Sigmoid colon (tissue), 7 donors: ENCODE measurements at places on chromosomes 2 and 18.

DNA sequence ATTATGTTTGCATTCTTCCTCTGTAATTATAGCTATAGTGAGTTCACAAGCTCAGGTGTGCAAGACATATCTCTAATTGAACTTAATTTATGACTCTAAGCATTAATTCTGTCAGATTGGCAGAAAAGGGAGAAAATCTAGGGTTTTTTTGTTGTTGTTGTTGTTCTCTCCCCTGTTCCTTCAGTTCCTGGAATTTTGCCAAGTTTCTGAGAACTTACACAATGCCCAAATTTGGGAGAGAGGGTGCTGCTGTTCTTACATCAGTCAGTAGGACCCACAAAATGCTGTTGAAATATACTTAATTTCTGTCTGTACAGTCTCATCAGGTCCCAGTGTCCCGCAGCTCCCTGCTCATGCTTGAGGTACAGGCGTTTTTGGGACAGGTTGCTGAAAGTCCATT is 221.8 kb upstream of the RBMS1 start:
- no peak for DNase-seq

- DNase-seq, result no peak
Observed at GRCh38 chr2:104755026-104755878, 98.7 kb upstream of the POU3F3 start.

- no peak for DNase-seq
Observed at GRCh38 chr2:12457831-12458230, 258.9 kb upstream of the TRIB2 start.

- DNase-seq, result no peak
Observed at GRCh38 chr2:216534809-216535208, 36.2 kb downstream of the RPL37A start.

- no peak for DNase-seq
Observed at GRCh38 chr18:76956648-76957047, 134.3 kb downstream of the ZNF236 start.

GRCh38 chr18:36977121-36977520 is 148.2 kb downstream of the KIAA1328 start:
- no peak for DNase-seq

- DNase-seq, result no peak
Observed at GRCh38 chr2:43402002-43402401, 175.6 kb upstream of the ZFP36L2 start.

- no peak for DNase-seq
Observed at GRCh38 chr2:96113367-96113677, 3.0 kb downstream of the ADRA2B start.

DNA sequence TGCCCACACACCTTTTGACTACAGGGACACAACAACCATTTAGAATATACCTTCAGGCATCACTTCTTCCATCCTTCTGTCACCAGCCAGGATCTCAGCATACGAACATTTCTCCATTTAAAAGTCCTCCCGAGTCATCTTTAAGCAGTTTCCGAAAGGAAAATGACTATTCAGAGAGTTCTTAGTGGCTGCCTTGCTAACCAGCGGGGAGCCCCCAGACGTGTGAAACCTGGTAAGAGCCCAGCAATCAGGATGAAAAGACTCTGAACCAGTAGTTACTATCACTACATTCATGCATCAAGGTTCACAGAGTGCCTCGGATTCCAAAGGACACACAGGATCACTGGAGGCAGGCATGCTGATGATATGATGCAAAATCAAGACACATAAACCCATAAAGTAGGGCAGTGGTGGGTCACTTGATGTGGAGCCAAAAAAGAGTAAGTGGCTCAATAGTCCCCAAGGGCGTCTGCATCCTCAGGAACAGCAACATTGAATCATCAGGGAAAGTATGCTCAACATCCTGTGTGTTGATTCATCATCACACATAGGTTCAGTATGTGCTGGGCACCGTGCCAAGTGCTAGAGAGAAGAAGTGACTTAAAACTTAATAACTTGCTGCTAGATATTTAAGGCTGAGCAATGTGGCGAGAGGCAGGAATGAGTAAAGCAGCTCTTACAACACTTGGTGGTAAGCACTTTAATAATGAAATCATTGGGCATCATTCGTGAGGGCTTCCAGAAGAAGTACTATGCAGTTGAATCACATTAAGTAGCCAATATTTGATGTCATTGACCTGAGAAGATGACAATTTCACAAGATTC is 4.4 kb downstream of the CCL20 start:
- peak; percentile 93 for DNase-seq

GRCh38 chr2:161005170-161005569 is 155.1 kb upstream of the TANK start:
- no peak for DNase-seq

- no peak for DNase-seq
Observed at GRCh38 chr2:216632952-216633615, at the start of gene IGFBP2. Gene IGFBP2 (plus strand): TSS chr2:216633420. CDS start chr2:216633524, 104 bp downstream.

GRCh38 chr2:183224948-183225347 is 100.7 kb downstream of the NUP35 start:
- no peak for DNase-seq

DNA sequence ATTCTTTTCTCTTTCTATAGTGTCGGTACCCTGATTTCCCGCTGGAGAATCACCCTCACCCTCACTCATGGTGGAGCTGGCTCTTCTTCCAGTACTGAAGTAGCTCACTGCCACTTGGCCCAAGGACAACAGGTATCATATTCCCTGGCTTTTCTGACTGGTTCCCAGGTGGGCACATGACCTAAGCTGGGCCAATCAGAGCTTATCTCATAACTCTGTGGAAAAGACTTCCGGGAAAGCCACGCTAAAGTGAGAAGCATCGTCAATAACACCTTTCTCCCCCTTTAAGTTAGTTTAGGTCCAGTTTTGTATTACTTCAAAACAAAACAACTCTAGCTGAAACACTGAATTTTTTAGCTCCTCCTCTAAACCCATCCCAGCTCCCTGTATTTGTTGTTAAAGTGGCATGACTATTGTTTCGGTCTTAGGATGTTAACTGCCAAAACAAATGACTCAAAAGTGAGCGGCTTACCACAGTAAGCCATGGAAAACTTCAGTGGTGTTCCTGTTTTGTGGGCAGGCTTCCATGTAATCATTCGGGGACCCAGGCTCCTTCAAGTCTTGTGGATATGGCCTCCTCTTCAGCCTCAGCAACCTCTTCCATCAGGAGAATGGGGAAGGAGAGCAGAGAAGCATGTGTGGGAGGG is 137.4 kb upstream of the DLX2 start:
- DNase-seq, result no peak

DNA sequence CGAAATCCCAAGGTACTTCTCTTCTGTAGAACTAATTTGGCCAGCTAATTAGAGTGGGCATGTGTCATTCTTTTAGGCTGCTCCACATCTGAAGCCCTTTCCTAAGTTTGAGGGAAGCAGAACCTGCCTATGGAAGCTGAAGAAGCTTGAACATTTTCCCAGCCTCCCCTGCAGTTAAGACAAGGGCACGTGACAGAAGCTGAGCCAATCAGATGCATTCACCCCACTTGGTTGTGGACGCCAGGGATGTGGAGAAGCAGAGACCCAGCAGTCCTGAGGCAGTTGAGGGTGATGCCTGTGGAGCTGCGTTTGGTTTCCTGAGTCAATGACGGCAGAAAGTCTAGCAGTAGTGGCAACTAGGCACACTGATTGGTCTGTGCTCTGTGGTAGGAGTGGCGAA is 26.1 kb upstream of the CERS6 start:
- no peak for DNase-seq

DNA sequence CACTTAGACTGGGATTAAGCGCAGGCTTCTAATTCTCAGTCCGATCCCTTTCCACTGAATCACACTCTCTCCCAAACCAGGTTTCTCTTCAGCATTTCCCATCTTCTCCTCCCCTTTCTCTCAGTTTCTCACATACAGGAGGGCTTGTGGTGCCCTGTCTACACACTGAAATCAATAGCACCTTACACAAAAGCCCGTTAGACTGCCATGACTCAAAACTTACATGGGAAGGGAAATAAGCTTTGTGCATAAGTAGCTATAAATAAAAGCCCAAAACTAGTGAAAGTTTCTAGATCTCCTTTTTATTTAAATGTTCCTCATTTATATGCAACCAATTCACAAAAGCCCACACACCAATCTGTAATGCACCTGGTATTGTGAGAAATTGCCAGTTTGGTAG is 318.4 kb downstream of the TXNL1 start:
- no peak for DNase-seq

DNA sequence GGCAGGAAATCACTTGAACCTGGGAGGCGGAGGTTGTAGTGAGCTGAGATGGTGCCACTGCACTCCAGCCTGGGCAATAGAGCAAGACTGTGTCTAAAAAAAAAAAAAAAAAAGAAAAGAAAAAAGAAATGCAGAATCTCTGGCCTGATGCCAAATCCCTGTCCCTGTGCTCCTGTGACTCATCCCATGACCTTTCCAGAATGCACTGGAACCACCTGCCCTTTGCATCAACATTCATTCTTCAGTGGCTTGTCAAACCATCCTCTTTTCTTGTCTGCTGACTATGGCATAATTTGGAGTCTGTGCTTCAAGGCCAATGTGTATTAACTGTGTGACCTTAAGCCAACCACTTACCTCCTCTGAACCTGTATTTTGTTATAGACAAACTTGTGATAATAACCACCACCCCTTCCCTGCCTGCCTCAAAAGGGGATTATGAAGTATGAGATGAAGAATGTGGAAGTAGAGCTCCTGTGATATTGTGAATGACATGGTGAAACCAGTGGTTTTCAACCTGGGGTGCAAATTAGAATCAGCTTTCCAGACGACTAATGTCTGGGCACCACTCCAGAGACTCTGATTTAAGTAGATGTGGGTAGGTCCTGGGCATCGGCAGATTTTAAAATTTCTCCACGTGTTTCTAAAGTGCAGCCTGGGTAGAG is 189.3 kb downstream of the CLIP4 start:
- no peak for DNase-seq

- no peak for DNase-seq
Observed at GRCh38 chr2:144032566-144032965, 487.4 kb downstream of the ZEB2 start.

DNA sequence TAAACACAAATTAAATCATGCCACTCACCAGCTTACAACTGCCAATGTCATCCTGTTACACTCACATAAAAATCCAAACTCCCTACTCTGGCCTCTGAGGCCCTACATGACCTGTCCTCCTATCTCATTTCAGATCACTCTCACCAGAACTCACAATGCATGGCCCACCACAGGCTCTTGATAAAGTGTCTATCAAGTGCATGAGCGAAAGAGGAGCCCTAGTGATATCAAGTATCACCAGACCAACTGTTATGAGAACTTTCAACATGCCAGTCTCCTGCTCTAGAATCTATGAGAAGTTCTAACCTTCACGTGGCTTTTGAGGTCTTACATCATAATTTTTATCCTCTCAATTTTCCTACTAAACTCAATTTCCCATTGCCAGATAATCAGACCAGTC is 76.4 kb upstream of the CD226 start:
- no peak for DNase-seq

DNA sequence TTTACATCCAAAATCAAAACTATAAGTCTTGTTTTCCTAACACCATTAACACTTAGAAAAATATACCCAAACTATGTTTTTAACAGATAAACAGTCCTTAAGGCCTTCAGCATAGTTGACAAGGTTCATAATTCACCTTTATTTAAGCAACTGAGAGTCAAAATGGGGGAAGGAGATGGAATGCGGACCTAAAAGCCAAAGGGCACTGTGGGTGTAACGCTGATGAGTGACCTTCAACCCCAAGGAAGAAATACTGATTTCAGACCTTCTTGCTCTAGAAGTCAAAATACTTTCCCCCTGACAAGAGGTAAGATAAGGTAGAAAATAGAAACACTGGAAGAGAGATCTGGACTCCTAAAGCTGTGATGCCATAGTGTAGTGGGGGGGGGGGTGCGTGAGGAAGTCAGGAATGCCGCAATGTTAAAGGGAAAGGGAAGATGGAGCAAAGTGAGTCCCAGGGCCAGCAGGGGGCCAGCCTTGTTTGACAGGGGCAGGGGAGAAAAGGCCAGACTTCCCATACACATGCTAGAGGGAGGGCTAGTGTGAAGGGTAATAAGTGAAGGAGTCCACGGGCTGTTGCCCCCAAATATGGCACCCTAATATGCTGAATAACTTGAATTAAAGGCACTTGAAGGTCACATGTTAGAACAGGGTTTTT is 31.4 kb downstream of the CCDC93 start:
- DNase-seq, result no peak

GRCh38 chr2:96485350-96485749 is 19.8 kb downstream of the NEURL3 start:
- no peak for DNase-seq

GRCh38 chr2:112159454-112159921 is 21.3 kb downstream of the FBLN7 start:
- DNase-seq, result peak; percentile 34

GRCh38 chr2:238106339-238106697 is 6.2 kb downstream of the ESPNL start:
- peak; percentile 57 for DNase-seq
